Lower lobe of right lung (tissue), 2 donors: ENCODE measurements at places on chromosomes 4 and X.
A peak's percentile ranks its signal among the peaks of the same experiment; 100 is the strongest.

GRCh38 chrX:79161655-79162054 is 17.2 kb downstream of the GPR174 start:
- no peak for DNase-seq

DNA sequence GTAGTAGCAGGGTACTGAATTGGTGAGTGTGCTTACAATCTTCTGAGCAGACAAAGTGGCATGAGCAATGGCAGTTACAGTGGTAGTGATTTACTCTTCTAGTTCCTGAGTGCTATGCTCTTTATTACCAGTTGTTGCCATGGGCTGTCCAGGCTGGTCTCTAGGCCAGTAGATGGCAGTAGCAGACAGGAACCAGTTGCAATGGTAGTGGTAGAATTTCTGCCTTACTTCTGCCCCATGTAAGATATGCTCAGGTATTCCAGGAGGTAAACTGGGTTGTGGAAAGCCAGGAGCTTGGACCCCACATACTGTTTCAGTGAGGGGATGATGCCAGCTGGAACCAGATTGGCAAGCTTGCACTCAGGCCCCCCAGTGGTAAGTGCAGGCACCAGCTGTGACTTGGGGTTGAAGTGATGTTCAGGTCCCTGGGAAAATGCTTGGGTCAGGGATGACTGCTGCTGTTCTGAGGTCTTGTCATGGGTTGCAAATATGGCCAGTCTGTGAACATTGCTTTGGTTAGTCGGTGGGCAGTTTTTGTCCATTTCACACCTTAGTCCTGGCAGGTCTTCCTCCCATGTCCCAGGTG is 63.0 kb upstream of the ZXDB start:
- DNase-seq, result no peak

- DNase-seq, result no peak
These were observed 22.8 kb downstream of the PACRGL start for GRCh38 chr4:20723019-20723418.

DNA sequence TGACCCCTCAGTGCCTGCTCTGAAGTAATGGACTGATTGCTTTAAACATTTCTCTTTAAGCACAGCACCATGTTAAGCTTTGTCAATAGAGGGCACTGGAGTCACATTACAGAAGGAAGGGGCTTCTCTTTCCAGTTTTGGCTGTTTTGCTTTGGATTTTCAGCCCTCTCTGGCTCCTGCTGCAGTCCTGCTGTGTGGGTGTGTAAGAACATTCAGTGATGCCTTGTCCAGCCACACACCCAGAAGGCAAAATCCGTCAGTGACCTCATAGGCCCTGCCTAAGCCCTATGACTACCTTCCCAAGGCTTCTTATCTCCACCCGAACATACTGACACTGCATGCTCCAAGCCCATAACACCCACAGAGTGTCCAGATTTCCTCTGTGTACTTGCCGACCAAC is 215.3 kb upstream of the CTSO start:
- DNase-seq, result no peak

GRCh38 chr4:88147799-88148217 is 10.6 kb downstream of the ABCG2 start:
- no peak for DNase-seq

DNA sequence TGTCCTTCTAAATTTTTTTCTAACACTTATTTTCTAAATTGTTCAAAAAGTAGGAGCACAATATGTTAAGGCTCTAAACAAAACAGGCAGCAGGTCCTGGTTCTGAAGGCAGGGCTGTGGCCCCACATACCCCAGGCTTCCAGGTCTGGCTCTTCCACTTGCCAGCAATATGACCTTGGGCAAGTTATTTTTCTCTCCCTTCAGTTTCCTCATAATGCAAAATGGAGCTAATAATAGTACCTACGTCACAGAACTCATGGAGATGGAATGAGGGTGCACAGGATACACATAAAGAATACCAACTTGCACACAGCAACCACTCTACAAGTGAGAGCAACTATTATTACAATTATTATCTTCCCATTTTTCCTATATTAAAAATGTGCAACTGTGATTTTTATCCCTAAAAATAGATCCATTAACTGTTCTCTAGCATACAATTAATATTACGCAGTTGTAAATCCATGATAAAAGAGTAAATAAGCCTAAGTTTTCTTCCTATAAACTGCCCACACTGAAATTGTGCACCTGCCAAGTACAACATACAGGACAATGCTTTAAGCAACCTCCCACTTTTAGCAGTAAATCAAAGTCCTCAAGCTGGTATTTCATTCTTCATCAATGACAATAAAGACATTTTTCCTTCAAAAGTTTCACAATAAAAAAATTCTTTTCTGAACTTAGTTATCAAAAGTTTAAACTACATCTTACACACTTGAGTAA is 27.0 kb downstream of the OTUD4 start:
- DNase-seq, result no peak

DNA sequence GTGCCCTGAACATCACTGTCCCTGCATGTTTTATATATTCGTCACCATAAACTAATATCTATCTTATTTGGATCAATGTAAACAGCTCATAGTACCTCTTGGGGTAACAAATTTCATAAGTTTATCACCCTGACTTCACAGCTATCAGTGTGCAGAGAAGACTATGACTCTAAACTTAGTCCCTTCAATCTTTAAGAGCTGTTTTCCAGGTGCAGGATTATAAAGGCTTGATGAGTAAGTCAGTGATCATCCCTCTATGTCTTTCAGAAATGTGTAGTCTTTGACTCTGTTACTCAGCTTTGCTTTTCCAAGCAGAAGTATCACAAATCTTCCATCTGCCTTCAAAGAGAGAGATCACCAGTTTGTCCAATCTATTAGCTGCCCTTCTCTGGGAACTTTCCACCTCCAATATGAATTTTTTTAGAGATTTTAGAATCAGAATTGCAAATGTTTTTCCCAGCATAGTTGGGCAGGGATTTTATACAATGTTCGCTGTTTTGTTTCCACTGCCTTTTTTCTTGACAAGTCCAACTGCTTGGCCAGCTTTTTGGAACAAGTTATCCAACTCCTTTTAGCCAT is 45.1 kb upstream of the TSPAN7 start:
- DNase-seq, result no peak

DNA sequence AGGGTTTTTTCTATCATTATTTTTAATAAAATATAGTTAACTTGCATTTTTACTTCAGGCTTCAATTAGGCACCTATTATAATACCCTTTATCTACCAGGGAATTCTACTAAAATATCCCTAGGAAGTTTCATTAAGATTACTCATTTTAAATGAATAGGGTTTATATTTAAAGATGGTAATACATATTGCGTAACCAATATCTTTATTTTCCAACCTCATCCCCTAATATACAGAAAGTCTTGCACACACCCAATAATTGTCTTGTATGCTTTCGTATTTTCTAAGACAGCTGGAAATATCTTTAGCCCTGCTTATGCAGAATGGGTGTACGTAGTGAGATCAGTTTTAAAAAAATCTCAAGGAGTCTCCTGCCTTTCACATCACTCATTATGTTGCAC is 1186.8 kb downstream of the TECRL start:
- DNase-seq, result no peak

GRCh38 chr4:42914937-42915336 is 22.4 kb downstream of the GRXCR1 start:
- DNase-seq, result no peak

- DNase-seq, result peak; percentile 17
These were observed 225.7 kb upstream of the PSAPL1 start for GRCh38 chr4:7660176-7661039.

- DNase-seq, result no peak
These were observed 692.6 kb downstream of the FAM133A start for GRCh38 chrX:94366616-94367015.

DNA sequence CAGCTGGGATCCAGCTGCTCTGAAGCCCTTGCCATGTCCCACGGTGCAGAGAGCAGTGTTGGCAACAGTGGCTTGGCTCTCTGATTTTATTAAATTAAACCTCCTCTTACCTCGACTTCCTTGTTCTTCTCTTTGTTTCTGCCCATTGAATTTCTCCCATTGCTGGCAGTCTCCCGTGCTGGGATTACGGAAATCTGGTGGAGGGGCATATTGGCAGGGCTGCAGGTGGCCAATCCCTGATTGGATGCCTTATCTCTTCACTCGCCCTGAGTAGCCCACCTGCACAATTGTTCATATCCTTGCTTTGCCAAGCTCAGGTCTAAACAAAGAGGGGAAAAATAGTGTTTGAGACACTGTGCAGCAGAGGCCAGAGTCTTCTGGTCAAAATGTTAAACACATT is 493.9 kb downstream of the TMA16 start:
- DNase-seq, result no peak

DNA sequence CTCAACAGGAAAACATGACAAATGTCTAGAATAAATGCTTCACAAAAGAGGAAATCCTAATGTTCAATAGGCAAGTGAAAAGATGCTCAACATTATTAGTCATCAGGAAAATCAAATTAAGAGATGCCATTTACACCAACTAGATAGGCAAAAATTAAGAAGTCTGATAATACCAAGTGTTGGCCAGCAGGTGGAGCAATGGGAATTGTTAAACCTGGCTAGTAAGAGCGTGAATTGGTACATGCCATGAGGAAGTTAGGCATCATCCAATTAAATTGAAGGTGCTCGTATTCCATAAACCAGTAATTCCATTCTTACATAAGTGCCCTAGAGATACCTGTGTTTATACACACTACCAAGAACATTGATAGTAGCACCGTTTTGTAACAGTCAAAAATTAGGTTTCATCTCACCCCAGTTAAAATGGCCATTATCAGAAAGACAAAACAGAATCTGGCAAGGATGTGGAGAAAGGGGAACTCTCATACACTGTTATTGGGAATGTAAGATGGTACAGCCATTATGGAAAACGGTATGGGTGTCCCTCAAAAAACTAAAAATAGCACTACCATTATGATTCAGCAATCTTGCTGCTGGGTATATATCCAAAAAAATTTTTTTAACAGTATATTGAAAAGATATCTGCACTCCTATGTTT is 14.0 kb upstream of the ZCCHC18 start:
- no peak for DNase-seq
